ENCODE measurements at places on chromosomes 3 and 15. TPM values are rescaled to one million over a fixed set of nuclear protein-coding genes. Genes with fewer than 3 reads are reported as not detected.

The DAZL gene
- not detected for total RNA-seq

The MYO5C gene
- 10.2 TPM for total RNA-seq

The CGGBP1 gene
- 81.3 TPM for total RNA-seq

The APOD gene
- 123 TPM for total RNA-seq

The DUOXA2 gene
- not detected for total RNA-seq

The PYGO1 gene
- 19.9 TPM for total RNA-seq

The ILDR1 gene
- not detected for total RNA-seq

DNA sequence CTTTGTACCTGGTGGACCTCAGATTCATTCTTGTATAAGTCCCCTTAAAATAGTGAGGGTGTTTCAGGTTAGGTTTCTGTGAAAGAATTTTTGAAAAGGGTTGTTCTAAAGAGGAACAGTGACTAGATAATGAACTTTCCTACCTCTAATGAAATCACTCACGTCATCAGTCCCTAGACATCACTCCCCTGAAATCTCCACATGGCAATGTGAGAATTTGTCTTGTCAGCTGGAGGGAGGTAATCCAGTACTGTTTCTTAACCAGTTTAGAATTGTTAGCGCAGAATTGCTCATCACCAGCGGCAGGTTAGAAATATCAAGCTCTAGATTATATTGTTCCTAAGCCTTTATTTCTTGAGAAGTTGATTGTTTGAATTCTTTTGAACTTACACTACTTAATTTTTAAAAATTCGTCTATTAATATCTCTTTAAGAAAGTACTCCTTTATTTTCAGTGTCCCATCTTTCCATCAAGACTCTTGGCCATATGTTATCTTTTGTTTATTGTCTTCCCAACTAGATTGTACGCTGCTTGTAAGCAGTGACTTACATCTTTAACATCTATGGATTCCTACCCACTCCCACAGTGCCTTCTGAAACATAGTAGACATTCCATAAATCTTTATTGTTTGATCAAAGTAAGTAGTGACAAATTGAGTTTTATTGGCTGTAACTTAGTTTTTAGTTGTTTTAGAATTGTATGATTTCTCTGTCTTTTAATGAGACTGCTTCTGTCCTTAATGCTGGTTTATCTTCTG is 52.8 kb downstream of the RASA2 start:
- no peak for ATAC-seq

DNA sequence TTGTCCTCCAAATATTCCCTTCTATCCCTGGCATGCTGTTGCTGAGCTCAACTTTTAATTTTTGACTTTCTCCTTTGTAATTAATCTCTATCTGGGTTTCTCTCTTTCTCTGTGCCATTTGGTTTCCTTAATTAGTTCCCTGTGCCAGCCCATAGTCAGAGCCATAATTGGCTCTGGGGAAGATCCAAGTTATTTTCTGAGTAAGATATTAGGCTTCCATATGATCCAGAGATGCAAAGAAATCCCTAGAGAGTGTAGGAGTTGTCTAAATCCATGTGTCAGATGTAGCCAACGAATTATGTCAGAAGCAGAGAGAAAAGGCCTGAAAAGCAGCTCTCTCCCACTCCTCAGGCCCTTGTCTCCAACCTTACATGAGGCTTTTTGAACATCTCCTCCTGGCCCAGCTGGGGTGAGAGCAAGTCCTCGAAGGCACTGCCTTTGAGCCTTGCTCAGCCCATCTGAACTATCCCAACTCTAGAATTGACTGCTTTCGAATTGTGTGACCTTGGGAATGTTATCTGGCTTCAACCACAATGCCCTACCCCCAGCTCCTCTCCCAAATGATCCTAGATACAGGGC is 46.4 kb downstream of the MOBP start:
- no peak for ATAC-seq

DNA sequence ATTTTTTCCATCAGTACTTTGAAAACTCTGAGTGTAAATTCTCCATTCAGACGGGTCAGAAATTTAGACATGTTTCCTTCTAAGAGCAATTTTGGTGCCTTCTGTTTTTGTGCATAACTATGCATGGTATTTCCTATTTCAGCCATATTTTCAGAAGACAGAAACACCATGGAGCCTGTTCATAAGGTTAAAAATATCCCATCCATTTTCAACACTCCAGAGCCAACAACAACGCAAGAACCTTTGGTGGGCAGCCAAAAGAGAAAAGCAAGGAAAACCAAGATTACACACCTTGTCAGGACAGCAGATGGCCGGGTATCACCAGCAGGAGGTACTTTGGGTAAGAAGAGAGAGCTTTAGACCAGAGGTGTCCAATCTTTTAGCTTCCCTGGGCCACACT is 275.6 kb downstream of the BBX start:
- no peak for ATAC-seq

DNA sequence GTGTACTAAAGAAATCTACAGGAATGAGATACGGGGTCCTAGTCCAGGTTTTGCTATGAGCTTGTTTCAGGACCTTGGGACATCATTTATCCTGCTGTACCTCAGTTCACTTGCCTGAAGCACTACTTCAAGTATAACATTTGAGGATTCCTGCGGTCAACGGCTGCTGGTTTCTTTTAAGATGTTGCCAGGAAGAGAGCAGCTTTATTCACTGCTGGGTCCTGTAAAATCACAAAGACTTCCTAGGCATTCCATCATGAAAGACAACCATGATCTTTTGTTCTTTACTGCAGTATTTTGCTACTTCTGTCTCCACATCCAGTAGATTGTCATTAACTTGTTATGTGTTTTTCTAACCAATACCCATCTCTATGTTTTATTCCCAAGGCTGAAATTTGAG is 61.0 kb upstream of the PYDC2 start:
- no peak for ATAC-seq

GRCh38 chr3:186108106-186108940 is 566 bp downstream of the ETV5 start:
- ATAC-seq = no peak

DNA sequence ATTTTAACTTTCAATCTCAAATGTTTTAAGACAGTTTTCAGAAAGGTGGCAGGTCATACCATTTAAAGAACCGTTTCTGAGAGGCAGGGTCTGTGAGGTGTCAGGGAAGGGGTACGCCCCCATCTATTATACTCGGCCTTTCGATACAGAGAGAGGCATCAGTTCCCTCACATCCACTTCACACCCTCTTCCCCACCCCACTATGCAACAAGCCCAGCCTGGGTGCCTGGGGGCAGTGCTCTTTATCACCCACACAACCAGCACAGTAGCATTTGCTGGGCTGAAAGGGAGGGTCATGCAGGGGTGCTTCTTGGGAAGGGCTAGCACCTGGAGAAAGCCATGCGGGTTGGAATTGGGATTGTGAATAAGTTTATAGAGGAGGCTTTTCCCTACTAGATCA is 56.0 kb upstream of the KCNMB2 start:
- ATAC-seq = no peak

DNA sequence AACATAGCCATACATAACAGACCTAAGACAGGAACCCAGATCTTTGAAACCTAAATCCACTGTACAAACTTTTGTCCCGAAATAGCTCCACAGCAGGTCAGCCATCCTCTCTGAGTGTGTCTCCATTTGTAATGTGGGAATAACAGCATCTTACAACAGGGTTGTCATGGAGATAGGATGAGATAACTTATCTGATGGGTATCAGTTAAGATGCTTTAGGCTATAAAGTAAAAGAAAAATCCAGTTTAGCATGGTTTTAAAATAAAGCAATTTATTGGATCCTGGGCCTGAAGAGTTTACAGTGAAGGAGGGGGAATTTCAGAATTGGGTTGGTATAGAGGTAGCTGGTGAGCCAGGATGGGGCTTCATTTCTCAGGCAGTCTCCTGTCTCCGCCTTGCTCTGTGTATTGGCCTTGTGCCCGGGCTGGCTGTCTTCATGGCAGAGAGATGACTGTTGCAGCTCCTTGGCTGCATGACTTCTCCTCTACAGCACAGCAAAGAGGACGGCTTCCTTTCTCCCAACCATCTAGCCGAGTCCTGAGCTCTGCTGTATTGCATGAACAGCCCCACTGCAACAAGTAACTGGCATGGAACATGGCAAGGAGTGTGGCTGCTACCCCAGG is 131.9 kb upstream of the PROK2 start:
- no peak for ATAC-seq

DNA sequence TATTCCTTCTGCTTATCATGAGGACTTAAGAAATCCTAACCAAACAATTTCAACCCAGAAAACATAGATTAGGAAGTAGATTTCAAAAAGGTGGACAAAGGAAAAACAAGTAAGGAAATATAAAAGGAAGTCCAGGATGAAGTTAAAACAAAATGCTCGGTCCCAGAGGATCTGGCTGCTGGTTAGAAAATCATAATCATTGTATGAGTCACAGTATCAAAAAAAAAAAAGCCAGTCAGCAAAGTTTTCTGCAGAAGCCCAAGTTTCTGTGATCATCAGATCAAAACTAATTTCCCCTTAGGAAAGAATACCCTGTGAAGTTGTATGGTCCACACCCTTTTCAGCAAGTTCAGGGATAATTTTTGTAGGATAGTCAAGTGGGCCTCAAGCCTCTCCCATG is 43.0 kb upstream of the LRTM1 start:
- no peak for ATAC-seq

GRCh38 chr15:78370013-78370412 is 29.9 kb downstream of the CRABP1 start:
- ATAC-seq = no peak

DNA sequence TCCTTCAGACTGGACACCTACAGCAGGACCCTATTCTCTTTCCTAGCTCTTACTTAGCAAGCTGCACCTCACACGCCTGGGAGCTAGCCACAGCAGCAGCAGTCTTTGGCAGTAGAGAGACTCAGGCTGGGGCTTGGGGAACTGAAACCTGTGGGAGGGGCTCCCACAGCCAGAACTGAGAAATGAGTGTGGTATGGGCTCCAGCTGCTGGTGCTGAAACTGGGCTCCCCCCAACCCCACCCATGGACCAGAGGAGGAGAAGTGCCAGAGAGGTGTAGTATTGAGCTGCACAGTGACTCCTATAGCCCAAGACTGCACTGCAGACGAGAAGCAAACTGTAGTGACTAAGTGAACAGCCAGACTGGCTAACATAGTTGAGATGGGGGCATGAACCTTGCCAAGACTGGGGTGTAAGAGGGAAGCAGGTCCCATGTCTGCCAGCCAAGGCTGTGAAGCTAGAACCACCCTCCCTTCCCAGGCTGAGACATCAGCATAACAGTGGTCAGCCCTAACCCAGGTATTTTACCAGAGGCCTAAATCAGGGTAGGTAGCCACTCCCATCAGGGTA is 62.5 kb downstream of the MYO5A start:
- ATAC-seq = peak; percentile 61

DNA sequence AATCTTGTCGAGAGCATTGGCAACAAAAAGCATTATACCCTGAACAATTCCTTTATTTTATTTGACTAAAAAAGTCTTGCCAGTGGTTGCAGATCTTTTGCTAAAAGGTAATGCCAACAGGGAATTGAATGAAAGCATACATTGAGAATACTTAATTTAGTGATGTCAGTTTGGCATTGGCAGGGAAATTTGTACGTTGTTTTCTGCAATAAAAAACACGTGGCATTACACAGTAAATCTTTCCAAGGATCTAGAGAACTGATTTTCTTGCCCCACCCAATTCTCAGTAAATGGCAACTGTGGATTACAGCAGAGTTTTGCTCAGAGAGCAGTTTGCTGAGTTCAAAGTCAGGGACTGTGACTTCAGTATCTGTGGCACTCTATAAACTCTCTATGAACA is 38.3 kb upstream of the IGSF10 start:
- no peak for ATAC-seq

DNA sequence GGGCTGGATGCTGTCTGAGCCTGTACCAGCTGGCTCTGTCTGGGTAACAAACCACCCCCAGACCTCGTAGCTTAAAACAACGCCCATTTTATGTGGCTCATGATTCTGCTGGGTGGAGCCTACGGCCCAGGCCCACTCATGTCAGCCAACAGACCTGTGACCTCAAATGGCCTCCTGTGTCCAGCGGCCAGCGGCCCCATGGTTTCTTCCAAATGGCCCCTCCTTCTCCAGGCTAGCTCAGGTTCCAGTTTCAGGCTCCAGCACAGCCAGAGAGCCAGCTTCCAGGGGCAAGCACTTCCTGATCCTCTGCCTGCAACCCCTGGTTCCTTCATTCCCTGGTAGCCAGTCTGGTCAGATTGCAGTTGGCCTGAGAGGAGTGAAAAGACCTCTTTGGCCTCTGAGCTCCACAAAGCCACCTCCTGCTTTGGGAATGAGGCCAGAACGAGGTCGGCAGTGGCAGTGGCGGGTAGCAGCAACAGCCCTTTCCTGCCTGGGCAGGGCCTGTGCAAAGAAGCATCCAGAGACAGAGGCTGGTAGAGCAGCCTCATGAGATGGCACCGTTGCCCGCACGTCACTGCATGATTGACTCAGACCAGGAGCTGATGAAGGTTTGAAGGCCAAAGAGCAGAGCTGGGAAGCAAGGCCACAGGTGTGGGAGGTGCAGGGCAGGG is 21.0 kb upstream of the PLXNA1 start:
- ATAC-seq = peak; percentile 23

GRCh38 chr15:62941699-62942098 is 100.8 kb upstream of the TPM1 start:
- ATAC-seq = no peak

DNA sequence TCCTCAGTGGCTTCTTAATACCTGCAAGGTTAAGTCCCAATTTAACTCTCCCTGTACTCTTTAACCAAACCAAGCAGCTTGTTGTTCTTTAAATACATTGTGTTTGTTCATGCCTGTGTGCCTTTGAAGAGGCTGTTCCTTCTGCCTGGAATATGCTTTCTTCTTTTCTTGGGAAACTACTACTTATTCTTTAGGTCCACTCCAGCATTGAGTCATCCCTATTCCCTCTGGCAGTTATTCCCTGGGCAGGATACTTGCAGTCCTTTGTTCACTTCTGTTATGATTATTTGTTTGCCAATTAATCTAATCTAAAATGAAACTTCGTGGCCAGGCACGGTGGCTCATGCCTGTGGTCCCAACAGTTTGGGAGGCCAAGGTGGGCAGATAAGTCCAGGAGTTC is 139.3 kb downstream of the ZNF609 start:
- no peak for ATAC-seq

- no peak for ATAC-seq
Observed at GRCh38 chr3:188975600-188976314, 196.0 kb upstream of the TPRG1 start.

DNA sequence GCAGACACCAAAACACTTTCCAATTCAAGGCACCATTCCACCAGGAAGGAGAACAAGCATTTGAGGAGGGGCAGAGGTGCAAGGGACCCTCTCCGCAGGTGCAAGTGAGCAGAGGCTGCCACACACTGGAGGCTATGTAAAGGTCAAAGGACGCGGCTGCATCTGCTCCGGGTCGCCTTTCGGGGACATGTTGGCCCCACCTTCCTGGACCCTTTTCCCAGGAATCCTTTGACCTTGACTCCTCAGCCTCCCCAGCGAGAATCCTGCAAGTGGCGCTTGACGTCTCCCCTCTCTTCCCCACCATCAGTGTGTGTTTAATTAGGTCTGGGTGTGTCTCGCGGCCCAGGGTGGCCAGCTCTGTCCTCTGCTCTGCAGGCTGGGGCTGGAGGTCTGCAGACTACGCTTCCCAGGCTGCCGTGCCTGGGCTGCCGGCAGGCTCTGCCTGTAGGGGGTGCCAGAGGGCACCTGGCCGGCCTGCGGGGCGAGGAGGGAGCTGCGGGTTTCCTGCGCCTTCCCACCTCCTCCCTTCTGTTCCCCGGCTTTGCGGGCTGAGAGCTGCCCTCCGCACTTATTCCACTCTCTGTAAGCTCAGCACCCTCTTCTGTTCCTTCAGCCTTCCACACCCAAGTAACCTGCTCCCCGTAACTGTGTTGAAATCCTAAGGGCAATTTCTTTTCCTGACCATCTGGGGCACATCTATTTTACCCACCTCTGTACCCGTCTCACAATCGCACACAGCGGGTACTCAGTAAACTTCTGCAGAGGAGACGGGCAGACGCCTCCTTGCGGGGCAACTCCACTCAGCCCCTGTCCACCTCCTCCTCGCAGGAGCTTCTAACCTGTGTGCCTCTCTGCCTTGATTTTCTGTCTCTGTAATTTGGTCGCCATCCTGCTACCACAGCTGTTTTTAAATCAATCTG is 129.8 kb downstream of the NSMCE3 start:
- ATAC-seq = peak; percentile 46

Measured in gastroesophageal sphincter (tissue), 4 donors.